Brain (organoid and tissue), 16 donors: ENCODE measurements at places on chromosomes 7 and 10.

DNA sequence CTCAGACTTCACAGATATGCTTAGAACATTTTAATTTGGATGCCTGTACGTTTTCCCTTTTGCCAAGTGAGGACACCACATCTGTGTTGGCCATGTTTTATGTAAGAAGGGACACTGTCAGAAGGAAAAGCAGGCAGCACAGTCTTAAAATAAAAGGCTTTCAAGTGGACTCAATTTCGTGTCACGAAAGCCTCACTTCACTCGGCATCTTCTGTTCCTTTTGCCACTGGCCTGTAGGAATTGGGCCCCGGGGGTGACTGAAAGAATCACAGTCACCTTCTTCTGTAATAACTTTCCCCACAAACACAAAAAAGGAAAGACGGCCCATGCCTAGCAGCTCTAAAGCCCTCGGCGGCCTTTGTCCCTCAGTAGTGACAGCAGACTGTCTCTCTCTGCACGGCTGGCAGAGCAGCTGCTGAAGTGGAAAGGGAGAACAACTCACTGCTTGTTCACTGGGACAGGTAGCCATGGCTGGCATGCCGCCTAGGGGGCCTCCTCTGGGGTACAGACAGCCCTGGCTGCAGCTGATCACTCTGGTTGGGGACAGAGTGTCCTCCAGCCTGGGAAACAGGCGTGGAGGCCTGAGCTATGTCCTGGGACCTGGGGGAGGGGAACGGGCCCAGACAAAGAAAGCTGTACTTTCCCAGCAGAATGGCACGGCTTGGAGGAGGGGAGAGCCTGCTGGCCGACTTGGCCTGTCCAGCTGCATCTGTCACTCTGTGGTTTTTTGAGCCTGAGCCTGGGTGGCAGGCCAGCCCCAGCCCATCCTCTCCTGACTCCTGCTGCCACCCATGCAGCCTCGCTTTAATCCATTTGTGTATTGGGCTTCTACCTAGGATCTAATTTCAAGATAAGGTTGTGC, 4.4 kb downstream of the RASSF4 start:
- peak; percentile 88 for DNase-seq

GRCh38 chr10:43861966-43862751, 213.5 kb upstream of the ZNF32 start:
- no peak for DNase-seq

GRCh38 chr10:77875730-77876129, 50.8 kb downstream of the DLG5 start:
- no peak for DNase-seq

DNA sequence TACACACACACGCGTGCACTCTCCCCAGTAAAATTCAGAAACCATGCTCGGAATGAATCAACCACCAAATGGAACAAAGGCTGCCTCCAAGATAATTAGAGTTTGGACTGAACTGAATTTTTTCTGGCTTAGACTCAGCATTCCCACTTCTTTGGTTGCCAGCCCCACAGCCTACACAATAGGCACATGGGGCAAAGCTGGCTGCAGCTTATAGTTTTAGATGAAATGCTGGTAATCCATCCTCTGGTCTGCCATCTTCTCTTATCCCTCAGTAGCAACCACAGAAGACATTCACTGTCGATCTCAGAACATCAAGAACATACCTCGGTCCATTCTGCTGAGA, 44.2 kb downstream of the PDE1C start:
- no peak for DNase-seq

DNA sequence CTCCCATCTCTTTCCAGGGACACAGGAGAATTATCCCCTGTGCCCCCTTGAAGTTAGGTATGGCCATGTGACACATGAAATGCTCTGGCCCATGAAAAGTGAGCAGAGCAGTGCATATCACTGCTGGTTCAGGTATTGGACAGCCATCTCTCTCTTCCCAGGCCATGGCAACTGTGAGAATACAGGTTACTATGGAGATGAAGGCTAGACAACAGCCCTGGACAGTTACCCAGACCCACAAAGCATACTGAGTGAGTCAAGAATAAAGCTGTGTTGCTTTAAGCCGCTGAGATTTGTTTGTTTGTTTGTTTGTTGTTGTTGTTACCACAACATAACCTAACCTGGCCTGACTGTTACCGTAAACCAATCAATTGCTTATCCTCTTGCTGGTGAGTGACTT, 722.3 kb downstream of the KCNMA1 start:
- peak; percentile 49 for DNase-seq

DNA sequence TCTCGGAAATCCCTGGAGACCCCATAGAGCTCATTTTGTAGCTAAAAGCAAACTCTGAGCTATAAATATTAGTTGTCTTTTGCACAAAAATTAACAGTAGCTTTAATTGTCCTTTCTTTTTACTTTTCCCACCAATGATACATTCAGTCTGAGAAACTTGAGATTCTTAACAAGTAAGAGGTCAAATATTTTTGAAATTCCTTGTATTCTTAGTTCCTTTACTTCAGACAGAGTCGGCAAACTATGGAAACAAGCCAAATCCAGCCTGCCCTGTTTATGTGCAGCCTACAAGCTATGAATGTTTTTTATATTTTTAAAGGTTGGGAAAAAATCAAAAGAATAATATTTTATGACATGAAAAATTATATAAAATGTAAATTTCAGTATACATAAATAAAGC, 146.6 kb downstream of the CTNNA3 start:
- DNase-seq: peak; percentile 2

- no peak for DNase-seq
These were observed 120.1 kb downstream of the SVOPL start for GRCh38 chr7:138581065-138581464.

- DNase-seq: no peak
These were observed 130.0 kb upstream of the BTBD16 start for GRCh38 chr10:122140941-122141623.

DNA sequence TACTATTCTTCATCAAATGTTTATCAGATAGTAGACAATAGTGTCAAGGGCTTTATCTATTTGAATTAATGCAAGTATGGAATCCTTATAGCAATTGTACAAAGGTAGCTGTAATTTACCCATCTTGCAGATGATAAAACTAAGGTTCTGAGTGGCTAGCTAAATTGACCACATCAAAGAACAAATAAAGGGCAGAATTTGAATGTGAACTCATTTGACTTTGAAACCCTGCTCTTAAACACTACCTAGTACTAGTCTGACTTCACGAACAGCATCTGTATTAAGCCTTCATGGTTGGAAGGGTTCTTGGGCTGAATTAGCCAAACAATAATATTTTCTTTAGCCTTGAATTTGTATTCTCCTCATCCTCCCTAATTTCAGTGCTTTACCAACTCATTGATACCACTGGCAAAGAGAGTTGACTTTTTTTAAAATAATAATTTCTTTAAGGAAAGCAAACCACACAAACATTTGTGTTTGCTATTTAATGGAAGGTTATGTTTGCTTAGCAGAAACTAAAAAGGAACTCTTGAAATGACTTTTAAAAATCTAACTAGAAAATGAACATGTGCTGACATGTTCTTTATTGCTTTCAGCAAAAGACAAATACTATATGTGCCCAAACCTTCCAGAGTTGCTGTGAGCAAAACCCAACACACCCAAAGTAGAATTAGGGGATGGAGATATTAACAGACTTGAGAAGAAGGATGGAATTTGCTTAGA, 322.6 kb downstream of the RNLS start:
- no peak for DNase-seq

GRCh38 chr10:21021843-21022594, 124.9 kb upstream of the NEBL start:
- no peak for DNase-seq

GRCh38 chr10:25036381-25036780, 20.0 kb downstream of the THNSL1 start:
- no peak for DNase-seq

- DNase-seq: no peak
These were observed 82.3 kb upstream of the ADRB1 start for GRCh38 chr10:113961182-113962031.

DNA sequence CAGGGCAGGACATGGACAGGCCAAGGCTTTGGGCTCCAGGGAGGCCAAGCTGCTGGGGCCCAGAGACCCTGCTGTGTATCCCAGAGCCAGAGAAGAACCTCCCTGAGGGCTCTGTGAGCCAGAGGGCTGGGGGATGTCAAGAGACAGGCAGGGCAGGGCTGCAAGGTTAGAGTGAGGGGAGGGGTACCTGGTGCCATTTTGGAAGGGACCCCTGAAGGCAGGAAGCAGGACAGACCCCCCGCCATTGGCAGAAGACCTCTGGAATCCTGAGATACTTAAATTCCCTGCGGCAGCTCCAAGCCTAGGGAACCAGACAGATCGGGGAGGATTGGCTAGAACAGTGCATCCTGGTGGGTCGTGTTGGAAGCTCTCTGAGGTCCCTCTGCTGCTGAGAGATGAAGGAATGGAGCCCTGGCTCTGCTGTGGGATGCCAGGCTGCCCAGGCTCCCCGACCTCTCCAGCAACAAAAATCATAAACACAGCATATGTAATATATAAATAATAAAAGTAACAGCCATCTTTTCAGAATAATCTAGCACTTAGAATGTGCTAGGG, 75.0 kb downstream of the LHPP start:
- no peak for DNase-seq

DNA sequence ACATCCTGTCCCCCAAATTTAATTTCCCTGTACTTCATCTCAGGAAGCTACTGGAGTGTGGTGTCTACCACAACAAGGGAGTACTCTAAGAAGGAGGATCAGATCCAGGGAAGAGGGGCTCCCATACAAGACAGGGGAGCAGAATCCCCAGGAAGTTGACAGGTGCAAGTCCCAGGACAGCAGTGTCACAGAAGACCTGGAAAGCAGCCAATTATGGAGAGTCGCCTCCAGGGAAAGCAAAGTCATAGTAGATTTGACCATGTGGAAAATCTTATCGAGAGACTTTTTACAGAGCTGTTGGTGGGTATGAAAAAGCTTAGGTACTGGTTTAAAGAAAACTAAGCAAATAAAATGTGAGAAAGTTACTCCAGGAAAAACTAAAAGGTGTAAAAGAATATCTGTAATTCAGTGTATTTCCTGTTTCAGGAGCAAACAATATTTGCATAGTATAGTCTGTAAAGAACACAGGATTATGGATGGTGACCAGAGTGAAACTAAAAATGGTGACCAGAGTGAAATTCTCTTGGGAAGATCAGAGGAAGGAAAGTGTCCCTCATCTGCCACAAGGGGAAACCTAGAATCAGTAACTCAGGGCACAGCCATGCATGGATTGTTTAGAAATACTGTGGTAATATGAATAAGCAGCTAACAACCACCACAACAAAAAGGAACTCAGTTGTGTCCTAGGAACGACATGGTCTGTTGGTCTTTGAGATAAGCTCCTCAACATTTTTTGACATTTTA, 44.5 kb downstream of the LANCL2 start:
- no peak for DNase-seq

- no peak for DNase-seq
These were observed 257.2 kb downstream of the GLRX3 start for GRCh38 chr10:130393342-130393741.

- DNase-seq: no peak
These were observed 67.5 kb downstream of the DNAJC12 start for GRCh38 chr10:67770537-67770936.

DNA sequence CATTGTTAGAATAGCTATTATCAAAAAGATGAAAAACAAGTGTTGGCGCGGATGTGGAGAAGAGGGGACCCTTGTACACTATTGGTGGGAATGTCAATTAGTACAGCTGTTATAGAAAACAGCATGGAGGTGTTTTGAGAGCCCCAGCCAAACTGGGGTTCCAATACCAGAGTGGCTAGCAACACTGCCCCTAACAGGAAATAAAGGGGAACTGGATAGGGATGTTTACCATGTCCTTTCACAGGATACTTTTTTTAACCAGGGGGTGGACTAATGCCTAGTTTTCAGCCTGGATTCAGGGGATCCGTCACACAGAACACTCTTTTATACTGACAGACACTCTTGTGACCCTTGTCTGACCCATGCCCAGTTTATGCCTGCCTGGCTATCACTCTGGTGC, 6.9 kb upstream of the GSTK1 start:
- DNase-seq: no peak

GRCh38 chr10:132884691-132885271, 57.6 kb downstream of the CFAP46 start:
- DNase-seq: no peak

DNA sequence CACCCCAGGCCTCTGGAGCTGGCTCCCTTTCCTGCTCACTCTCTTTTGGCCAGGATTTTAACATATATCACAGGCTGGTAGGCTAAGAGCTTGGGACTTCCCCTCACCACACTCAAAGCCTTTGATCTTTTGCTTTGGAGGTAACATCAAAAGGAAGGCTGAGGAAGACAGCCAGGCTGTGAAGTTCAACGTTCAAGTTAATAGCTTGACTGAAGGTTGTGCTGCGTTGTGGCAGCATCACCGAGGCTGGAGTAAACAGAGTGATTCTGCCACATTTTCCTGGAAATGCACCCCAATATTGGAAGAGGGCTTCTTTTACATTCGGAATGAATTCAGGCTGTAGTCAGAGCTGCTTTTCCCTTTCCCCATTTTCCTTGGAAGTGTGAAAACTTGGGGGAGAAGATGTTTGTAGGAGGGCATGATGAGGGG, 57.3 kb downstream of the TCF7L2 start:
- DNase-seq: no peak

- DNase-seq: no peak
These were observed 6.2 kb downstream of the CCDC6 start for GRCh38 chr10:59900048-59900727.

DNA sequence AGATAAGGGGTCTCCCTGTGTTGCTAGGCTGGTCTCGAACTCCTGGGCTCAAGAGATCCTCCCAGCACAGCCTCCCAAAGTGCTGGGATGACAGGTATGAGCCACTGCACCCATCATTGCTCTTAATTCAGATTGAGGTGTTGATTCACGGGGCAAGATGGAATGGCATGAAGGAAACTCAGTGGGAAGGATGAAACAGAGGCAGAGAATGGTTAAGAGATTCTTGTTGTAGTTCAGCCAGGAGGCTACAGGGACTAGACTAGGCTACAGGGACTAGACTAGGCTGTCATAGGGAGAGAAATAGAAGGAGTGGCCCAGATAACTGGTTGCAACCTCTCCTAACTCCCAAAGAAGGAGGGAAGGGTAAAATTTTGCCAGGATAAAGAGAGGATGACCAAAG, 48.0 kb downstream of the THNSL1 start:
- no peak for DNase-seq

DNA sequence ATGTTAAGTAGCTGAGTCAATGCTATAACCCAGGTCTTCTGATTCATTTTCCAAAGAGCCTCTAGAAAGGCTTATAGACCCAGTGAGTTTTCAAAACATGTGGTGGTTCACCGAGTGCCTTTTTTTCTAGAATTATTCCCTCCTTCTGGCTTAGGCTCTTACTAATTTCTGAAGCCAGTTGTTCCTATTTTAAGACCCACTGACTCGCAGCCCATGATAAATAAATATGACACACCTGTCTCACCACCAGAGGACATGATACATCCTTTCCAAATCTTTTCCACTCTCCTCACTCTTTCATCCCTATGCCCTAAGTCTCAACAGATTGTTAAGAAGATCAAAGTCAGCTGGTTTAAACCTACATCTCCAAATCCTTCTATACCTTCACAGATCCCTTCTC, 126.0 kb upstream of the WNT16 start:
- DNase-seq: no peak

DNA sequence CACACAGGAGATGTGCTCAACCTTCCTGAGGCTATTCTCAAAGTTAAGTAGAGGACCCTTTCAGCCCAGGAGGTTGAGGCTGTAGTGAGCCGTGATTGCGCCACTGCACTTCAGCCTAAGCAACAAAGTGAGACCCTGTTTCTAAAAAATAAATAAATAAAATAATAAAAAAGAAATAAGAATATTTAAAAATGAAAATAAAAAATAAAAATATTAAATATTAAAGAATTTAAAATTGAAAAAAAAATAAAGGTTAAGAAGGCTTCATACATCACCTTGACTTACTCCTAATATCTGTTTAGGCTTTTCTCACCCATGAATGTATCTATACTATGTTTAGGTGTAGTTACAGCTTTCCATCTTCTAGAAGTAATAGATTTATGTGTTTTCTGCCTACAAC, 187.5 kb upstream of the AGK start:
- DNase-seq: no peak
